ENCODE measurements at places on chromosomes 13 and 19.

DNA sequence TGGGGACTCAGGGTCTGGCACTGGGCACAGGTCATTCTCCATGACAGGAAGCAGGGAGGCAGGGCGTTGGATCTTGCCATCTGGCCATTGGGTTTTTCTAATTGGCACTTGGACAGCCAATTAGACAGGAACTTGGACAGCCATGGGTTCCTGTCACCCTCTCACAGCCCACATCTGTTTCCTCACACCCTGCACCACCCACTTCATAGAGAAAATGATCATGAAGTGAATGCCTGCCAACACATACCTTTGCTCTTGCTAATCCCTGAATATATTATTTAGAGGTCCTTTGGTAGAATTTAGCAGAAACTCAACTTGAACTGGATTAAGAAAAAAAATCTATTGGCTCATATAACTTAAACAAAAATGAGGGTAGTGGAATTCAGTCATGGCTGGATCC, 4.9 kb upstream of the OLFM2 start:
- DNase-seq, result no peak

GRCh38 chr13:112947796-112948195, 21.2 kb upstream of the MCF2L start:
- DNase-seq, result no peak

DNA sequence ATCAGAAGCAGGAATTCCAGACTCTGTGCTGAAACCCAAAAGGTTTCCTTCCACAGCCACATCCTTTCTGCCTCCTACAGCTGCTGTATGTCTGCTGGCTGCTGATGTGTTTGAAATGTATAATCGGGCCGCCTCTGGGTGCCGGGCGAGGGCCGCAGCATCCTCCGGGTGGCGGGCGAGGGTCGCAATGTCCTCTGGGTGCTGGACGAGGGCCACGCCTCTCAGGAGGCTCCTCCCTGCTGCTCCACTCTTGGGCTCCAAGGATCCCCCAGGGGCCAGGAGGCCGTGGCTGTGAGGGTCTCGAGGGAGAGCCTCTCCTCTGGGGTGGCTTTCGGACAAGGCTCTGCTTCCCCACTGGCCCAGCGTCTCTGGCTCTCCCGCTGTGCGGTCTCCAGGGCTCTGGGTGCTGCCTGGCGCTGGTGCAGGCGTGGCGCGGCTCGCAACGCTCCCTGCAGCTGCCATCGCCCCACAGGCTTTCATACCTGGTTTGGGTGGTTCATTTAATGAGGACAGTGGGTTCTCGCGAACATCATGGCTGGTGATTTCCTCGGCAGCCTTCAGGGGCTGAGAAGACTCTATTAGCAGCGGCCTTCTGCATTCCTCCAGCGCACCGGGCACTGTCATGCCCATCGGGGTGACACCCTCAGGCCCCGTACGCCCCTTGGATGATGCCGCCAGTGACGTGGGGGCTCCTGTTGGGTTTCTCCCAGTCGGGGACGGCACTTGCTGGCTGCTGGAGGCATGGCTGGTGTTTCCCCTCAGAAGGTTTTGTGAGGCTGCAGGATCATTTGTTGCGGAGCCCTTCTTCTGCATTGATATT, 41.8 kb upstream of the GRTP1 start:
- no peak for DNase-seq

- no peak for DNase-seq
Observed at GRCh38 chr13:90833951-90834350, 513.5 kb upstream of the MIR17HG start.

- no peak for DNase-seq
Observed at GRCh38 chr13:110062077-110062776, 244.7 kb downstream of the COL4A1 start.

DNA sequence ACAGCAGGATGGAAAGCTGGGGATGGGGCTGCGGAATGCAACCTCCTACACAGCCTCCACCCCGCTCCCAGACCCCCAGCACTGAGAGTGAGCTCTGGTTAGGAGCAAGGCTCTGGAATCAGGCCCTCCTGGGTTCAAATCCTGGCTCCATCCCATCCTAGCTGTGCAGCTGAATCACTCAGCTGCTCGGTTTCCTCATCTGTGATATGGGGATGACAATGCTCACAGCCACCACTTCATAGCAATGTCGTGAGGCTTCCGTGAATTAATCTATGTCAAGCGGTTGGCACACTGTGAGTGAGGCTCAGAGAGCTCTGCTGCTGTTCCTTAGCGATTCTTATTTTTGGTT, 538 bp downstream of the ACP7 start:
- DNase-seq, result no peak

GRCh38 chr19:14310055-14310454, 71.2 kb upstream of the ADGRE5 start:
- no peak for DNase-seq

- DNase-seq, result no peak
Observed at GRCh38 chr19:16425993-16426392, 45.8 kb downstream of the EPS15L1 start.

- DNase-seq, result peak; percentile 49
Observed at GRCh38 chr19:3370214-3370720, 3.9 kb downstream of the NFIC start.

DNA sequence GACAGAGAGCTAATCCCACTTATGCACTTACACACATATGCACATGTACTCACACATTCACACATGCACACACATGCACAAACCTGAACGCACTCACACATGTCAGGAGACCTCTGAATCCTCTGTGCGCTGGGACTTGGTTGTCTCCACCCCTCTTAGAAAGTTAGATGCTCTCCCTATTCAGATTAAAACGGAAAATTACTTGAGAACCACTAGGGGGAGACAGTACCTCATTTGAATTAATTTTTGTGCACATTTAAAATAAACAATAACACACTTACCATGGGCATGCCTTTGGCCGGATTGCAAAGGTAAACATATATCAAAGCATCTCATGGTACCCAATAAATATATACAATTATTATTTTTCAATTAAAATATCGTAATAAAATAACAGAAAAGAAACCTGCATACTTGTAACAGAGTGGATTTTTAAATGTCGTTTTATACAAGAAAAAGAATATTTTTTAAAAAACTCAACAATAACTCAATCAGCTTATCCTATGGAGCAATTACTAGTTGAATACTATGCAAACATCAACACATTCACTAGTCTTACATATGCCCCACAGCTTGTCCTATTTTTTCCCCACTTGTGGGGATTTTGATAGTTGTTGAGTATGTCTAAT, 9.5 kb upstream of the LILRB4 start:
- no peak for DNase-seq

GRCh38 chr19:41697198-41697855, 9.3 kb upstream of the CEACAM7 start:
- no peak for DNase-seq

- no peak for DNase-seq
Observed at GRCh38 chr19:1699998-1700732, 47.8 kb upstream of the TCF3 start.

DNA sequence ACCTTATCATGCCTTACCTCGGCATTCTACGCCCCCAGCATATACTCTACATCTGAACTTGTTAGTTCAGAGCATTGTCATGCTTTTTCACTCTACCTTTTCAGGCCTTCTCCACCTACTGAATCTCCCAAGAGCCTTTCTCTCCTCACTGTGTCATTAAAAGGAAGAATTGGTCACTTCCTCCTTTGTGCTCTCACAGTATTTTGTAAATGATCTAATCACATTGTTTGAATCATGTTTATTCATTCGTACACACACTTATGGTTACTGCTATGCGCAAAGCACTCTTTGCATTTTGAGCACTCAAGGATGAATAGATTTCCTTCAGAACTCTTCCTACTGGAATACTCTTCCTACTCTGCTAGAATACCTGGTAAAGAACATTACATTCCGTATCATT, 15.8 kb upstream of the ELF1 start:
- no peak for DNase-seq

GRCh38 chr13:94384231-94384905, 95.1 kb downstream of the DCT start:
- no peak for DNase-seq

GRCh38 chr19:35859414-35859813, 2.7 kb downstream of the KIRREL2 start:
- no peak for DNase-seq

DNA sequence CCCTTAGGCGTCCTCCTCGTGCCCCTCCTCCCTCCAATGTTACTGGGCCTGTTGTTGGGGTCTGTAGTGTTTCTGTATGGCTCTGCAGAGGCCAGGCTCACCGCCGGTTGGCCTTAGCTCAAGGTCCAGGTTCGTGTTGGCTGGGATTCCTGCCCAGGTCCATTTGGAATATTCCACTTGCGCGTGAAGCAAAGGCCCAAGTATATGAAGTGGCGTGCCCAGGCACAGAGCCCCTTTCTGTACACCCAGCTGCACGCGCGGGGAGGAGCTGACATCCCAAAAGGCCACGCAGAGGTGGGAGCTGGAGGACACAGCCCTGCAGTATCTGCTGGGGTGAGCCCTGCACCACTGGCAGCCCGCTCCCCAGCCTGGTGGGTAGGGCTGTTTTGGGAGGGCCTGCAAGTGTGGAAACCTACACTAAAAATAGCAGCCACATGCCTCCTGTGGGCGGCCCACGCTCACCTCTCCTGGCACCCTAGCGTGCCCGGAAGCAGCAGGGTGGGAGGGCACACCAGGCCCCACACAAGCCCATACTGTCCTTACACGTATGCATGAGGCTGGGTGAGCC, 30.2 kb downstream of the CRTC1 start:
- no peak for DNase-seq

- DNase-seq, result no peak
Observed at GRCh38 chr19:38081547-38082255, 142.3 kb downstream of the DPF1 start.

- DNase-seq, result no peak
Observed at GRCh38 chr19:45186509-45187334, 8.1 kb downstream of the BLOC1S3 start.

- no peak for DNase-seq
Observed at GRCh38 chr13:106466691-106467426, 68.6 kb downstream of the EFNB2 start.

DNA sequence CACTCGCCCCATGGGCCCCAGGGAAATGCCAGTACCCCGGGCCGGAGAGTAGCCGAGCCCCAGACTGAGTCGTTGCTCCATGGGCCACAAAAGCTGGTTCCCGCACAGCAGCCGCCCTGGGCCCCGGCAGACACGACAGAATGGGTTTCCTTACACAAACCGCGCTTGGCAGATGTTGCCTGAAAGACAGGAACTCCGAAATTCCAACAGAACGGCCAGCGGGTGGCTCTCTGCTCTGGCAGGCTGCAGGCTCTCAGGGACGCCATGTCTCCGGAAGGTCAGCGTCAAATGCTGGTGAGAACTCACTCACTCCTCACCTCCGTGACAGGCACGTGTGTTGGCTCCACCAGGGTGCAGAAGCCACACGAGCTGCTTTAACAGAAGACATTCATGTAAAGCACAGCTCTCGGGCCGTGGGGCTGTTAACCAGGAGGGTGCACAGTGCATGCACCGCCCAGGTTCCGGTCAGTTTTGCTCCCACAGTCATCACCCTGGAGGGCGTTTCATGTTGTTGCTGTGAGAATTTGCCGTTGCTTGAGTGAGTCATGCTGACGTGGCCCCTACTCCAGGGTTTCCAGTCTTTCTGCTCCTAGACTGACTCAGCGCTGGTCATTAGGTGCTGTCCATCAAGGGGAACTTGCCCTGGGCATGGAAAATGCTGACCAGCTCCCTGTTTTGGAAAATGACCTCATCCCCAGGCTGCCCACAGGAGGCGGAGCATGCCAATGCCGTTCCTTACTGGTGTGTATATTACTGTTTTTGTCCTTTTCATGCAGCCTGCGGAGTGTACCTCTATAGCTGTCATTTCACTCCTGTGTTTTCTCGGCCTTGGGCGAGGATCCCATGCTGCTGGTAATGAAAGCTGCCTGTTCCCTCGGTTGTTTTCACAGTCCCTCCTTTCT, 44.8 kb downstream of the ANKRD10 start:
- peak; percentile 91 for DNase-seq

GRCh38 chr13:65600702-65601101, 1629.4 kb downstream of the PCDH9 start:
- no peak for DNase-seq

GRCh38 chr19:53704011-53704410, 72.2 kb downstream of the DPRX start:
- DNase-seq, result no peak

DNA sequence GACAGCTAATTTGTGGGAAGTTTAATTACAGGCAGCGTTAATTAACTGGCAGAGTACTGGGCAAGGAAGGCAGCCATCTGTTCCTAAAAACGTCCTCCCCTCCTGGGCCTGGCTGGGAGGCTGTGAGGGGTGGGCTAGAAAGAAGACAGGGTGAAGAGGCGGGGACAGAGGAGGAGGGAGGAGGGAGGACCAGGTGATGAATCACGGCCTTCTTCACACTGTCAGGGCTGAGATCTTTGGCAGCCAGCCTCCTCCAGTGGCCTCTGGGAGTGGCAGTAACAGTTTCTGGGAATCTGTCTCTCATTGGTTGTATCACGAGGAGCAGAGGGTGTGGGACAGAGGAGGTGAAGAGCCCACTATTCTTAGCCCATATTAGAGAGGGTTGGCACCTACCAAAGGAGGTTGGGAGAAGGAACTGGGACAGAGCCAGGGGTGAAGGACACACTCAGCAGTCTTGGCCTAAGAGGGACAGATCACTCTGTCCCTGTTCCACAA, 9.6 kb upstream of the ZNRF4 start:
- no peak for DNase-seq

DNA sequence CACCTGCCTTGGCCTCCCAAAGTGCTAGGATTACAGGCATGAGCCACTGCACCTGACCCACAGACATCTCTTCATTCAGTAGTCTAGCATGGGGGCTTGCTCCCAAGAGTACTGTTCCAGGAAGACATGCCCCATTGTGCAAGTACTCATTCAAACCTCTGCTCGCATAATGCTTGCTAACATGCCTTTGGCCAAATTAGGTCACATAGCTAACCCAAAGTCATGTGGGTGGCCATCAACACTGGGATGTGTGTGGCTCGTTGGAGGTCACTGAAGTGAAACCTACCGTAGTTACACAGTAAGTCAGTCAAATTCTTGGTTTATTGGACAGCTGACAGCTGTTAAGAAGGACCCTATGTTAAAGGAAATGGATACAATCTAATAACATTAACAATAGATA, 20.3 kb downstream of the RFXAP start:
- DNase-seq, result no peak

GRCh38 chr13:89238496-89238895, 1567.3 kb downstream of the SLITRK5 start:
- DNase-seq, result no peak

DNA sequence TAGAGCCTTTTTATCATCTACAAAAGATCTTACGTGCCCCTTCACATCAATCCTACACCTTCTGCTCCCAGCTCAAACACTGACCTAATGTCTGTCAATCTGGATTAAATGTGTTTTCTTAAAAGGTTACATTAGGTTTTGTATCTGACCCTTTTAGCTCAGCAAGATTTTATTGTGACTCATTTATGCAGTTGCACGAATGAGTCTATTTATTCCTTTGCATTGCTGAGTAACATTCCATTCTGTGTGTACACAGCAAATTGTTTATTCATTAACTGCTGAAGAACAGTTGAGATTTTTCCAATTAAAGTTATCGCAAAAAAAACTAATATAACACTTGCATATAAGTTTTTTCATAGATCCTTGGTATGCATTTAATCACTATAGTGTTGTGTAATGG, 253.9 kb upstream of the GPC6 start:
- no peak for DNase-seq

- peak; percentile 89 for DNase-seq
Observed at GRCh38 chr19:5031231-5032100, 62.6 kb downstream of the KDM4B start.

- no peak for DNase-seq
Observed at GRCh38 chr19:3790209-3790734, 4.1 kb upstream of the MATK start.
